DND-41 (cell line): ENCODE measurements at places on chromosomes 4 and X.

DNA sequence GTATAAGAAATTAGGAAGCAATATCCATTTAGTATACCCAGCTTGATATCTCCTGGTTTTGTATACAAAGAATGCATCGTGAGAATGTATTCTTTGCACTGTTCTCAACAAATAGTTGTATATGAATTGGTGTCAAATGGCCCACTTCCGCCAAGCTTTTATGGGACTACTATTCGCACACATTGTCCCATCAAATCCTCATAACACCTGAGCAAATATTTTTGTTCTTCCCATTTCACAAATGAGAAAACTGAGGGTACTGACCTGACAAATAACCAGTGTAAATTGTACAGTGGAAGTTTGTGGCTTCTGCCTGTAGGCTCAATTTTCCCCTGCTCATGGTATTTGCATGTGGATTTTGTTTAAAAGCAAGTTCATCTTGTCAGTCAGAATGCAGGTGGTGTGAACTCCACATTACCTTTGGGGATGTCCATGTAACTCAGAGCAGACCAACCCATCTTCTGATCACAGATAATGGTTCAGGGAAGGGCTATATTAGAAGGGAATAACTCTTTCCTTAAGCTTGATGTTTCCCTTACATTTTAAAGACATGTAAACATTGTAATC is 51.5 kb upstream of the FAM241A start:
- DNase-seq: no peak

GRCh38 chr4:44720371-44720770 is 6.0 kb downstream of the GNPDA2 start:
- DNase-seq: no peak

DNA sequence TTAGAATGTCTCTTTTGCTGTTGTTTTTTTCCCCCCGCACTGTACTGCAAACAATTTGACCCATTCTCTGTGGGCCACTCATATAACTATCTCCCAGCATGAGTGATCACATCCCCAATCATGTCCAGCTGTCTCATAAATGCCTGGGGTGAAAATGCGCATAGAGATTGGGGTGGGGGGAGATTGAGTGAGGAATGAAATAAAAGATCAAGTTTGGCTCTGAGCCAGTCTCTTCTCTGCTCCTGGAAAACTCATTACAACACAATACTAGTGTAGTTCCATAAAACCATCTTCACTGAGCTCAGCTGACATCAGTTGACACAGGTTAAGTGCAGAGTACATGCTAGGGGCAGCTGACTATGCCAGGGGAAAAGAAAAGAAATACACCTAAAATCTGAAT is 96.9 kb downstream of the EGF start:
- no peak for DNase-seq

DNA sequence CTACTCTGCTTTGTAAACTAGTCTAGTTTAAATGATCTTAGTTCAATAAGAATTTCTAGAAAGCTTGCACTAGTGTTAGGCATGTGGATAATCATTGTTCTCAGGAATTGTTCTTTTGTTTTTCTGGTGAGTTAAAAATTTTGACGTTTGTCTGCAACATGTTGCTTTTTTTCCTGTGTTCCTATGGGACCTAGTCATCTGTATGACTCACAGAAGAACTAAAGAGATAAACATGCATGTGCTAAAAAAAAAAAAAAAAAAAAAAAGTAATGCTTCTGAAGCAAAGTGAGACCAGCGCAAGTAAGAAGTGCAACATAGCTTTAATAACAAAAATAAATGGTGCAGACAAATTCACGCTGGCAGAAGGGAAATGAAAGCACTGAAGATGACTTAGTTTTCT is 471.2 kb downstream of the IQCM start:
- DNase-seq: no peak

DNA sequence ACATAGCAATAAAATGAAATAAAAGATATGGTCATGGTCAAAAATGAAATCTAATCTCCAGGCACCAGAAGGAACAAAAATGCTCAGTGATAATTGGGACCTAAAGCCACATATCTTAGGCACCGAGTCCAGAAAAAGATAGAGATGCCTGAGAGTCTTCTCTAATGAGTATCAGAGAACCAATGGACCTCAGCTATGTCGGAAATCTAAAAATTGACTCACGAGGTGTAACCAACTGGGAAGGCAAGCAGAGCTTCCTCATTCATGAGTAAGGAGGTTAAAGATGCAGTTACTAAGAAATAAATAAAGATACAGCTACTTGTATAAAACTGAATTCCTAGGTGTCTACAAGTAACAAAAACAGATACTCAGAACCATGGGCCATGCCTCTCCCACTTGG is 72.1 kb downstream of the KLHL34 start:
- no peak for DNase-seq

DNA sequence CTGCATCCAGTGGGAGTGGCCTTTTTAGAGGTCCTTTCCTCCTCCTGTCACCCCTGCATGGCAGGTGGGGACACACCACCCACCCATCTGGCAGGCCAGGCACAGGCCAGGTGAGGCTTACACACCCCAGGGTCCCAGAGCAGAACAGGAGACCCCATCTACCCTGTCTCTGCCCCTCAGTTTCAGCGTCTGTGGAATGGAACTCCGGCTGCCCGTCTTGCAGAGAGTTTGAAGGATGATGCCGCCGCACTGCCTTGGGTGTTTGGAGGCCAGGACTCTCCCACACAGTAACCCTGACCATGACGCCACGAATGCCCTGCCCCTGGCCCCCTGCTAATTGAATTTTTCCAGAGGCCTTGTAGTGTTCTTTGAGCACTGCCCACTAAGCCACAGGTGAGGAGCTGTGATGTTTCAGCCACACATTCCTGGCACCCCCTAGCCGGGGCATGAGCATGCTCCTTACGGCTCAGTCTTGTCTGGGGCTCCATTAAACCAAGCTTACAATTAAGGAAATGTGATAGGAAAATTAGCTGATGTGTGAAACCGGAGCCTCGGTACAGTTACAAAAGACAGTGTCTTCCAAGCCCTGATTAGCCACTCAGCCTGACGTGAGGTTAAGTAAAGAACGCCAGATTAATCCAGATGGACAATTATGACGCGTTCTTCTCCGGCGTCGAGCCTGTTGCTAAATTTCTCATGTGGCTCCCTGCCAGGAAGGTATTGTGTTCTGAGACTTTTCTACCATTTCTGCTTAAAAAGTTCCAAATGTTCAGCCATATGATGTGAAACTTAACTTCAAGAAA is 39.3 kb downstream of the HMX1 start:
- DNase-seq: no peak

- no peak for DNase-seq
Measured at GRCh38 chr4:123624959-123625358, 228.4 kb downstream of the SPRY1 start.

- no peak for DNase-seq
Measured at GRCh38 chrX:39992300-39992699, 105.5 kb downstream of the BCOR start.

- no peak for DNase-seq
Measured at GRCh38 chr4:159009521-159009920, 93.4 kb upstream of the RAPGEF2 start.

- DNase-seq: no peak
Measured at GRCh38 chr4:129543299-129543698, 447.3 kb downstream of the C4orf33 start.

- no peak for DNase-seq
Measured at GRCh38 chr4:13525606-13526281, 18.6 kb downstream of the NKX3-2 start.

DNA sequence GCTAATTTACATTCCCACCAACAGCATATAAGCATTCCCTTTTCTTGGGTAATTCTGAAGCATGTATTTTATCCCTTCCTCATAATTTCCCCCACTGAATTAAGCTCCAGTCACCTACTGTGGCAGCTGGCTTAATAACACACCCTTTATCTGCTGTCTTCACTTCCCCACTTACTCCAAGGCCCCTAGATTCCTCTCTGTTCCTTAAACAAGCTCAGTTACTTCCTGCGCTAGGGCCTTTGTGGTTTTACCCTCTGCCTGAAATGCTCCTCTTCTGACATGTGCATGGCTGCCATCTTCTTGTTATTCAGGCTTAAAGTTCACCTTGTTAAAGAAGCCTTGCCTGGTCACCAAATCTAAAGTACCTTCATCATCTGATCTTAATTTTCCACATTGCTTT is 47.2 kb upstream of the RPS6KA3 start:
- DNase-seq: peak; percentile 45

- DNase-seq: no peak
Measured at GRCh38 chr4:37422102-37422501, 177.6 kb downstream of the NWD2 start.

DNA sequence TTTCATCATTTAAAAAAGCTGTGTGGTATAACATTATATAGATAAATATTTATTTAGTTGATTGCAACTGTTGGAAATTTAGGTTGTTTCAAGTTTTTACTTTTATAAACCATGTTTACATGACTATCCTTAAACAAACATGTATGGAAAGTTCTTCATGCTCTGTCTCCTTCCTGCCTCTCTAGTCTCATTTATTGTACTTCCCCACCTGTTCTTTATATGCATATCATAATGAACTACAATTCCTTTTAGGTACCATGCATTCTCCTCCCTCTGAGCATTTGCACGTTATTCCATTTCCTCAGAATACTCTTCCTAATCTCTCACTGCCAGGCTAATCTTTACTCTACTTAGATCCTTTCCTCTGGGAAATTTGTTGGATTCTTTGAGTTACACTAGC is 16.9 kb upstream of the ADH6 start:
- DNase-seq: no peak

GRCh38 chr4:8594097-8595038 is 1.8 kb downstream of the CPZ start:
- DNase-seq: peak; percentile 22

DNA sequence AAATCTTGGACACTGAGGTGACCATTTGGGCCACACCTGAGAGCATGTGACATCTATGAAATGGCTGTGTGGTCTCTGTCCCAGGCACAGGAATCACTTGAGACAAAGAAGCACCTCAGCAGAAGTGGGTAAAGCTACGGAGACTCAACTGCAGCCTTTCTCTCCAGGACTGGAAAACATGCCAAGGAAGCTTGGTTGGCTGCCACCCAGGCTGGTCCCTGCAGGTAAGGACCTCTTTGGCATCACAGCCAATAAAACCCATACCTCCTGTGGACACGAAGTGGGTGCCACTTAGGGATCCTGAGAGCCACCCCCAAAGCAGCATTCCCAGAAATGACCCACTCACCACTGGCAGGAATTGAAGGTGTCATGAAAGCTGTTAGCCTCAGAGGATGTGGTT is 74.6 kb downstream of the LEF1 start:
- DNase-seq: no peak

GRCh38 chr4:122832732-122833131 is 6.1 kb downstream of the FGF2 start:
- no peak for DNase-seq

GRCh38 chrX:49959602-49960001 is 37.2 kb downstream of the CLCN5 start:
- no peak for DNase-seq

DNA sequence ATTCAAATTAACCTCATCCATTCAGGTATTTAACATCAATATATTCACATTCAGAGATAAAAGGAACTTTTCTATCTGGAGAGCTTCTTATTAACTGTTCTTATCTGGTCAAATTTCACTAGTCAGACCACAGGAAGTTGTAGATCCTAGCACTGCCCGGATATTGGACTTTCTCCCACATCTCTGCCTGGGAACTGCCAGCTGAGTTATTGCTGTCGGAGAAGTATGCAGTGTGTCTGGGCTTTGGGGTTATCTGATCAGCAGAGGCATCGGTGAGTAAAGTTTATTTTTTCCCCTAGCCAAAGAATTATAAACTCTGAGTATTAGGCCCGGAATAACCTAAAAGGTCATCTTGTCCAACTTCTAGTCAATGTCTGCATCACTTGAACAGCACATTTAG is 45.1 kb downstream of the OR13H1 start:
- no peak for DNase-seq

DNA sequence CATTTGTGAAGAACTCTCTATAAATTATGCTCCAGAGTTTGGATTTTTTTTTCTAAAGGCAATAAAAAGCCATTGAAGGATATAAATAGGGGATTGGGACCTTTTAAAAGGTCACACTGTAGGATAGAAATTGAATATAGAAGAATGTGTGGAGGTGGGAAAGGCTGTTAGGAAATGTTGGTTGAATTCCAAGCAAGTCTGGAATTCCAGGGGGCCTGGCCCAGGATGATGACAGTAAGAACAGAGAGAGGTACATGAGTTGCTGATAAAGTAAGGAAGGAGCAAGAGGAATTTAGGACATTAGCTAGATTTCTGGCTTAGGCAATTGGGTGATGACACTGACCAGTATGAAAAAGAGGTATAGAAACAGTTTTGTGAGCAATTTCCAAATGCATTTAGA is 95.4 kb upstream of the USP38 start:
- DNase-seq: no peak

GRCh38 chr4:52052475-52052780 is 1.3 kb downstream of the SPATA18 start:
- DNase-seq: no peak

DNA sequence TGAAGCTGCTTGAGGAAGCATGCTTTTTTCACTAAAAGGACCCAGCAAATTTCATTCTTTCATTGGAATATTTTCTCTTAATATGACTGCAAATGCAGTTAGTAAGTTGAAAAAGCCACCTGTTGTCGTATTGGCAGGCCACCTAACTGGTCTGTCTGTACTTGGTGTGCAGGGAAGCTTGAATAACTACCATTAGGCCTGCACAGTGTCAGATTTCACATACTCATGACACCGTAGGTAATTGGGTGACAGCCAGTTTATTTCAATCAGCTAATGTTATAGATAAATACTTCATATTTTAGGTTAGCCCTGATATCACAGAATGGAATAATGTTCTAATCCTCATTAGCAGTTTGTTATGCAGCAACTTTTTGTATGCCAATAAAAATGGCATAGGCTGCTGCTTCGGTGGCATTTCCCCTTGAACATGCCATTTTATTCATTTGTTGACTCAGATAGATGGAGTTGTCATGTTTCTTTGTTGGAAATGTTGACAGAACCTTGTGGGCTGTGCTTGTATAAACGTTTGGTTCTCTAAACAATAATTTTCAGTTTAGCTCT is 173.7 kb downstream of the RPA4 start:
- DNase-seq: no peak

DNA sequence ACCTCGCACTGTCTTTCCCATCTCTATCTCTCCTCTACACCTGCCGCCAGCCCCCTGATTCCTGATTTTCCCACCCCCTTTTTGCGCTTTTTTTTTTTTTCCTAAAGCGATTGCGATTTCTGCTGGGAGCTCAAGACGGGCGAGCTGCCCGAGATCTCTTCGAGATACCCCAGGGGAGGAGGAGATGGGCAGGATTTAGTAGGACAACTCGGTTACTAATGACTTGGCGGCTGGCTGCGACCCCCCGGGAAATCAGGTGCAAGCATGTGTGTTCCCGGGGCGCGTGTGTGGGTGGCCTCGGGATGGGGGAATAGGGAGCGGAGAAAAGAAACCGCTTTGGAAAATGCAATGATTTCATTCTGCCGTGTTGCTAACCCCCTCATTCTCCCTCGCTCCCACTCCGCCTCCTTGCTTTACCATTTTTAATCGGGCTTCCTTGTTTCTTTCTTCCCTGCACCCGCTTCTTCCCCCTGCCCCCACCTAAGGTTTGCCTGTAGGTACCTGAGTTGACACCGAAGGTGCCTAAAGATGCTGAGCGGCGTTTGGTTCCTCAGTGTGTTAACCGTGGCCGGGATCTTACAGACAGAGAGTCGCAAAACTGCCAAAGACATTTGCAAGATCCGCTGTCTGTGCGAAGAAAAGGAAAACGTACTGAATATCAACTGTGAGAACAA is 4.4 kb downstream of the SLITRK2 start:
- DNase-seq: no peak

GRCh38 chr4:163071308-163071707 is 95.4 kb downstream of the NAF1 start:
- no peak for DNase-seq
